ENCODE measurements at places on chromosomes 3 and 15. TPM values are rescaled to one million over a fixed set of nuclear protein-coding genes. Genes with fewer than 3 reads are reported as not detected.

- DNase-seq = no peak
Observed at GRCh38 chr3:151307583-151308488, 8.8 kb downstream of the GPR87 start.

GRCh38 chr15:25714538-25714840, 148.6 kb downstream of the ATP10A start:
- no peak for DNase-seq

DNA sequence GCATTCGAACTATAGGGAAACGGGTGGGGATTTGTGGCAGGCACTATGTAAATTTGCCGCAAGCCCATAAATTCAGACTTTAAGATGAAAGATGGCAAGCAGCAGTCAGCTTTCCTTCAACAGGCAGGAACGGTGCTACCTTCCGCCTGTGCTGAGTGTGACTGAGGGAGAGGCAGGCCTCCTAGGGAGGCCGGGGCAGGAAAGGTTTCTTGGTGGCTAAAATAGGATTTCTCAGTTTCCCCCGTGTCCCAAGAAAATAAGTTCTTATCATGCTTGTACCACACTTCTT, 12.5 kb downstream of the FLNB start:
- no peak for DNase-seq

GRCh38 chr3:80870476-80871041, 890.9 kb downstream of the GBE1 start:
- DNase-seq = no peak

DNA sequence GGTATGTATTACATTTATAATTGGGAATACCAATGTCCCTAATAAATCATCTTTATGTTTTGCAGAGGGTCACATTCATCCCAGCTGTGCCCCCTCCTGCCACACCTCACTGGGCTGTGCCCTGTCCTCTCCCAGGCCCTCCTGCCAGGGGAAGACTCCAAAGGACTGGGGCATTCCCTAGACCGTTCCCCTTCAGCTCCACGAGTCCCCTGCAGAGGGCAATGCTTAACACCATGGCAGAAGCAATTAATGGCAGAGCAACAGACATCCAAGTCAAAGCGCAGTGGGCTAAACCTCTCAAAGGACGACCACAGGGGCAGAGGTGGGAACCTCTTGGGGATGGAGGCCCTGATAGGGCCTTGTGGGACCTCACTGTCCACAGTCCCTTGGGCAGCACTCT, 71.3 kb upstream of the SEC13 start:
- DNase-seq = no peak

- no peak for DNase-seq
Observed at GRCh38 chr3:52346623-52347530, 30.8 kb downstream of the DNAH1 start.

DNA sequence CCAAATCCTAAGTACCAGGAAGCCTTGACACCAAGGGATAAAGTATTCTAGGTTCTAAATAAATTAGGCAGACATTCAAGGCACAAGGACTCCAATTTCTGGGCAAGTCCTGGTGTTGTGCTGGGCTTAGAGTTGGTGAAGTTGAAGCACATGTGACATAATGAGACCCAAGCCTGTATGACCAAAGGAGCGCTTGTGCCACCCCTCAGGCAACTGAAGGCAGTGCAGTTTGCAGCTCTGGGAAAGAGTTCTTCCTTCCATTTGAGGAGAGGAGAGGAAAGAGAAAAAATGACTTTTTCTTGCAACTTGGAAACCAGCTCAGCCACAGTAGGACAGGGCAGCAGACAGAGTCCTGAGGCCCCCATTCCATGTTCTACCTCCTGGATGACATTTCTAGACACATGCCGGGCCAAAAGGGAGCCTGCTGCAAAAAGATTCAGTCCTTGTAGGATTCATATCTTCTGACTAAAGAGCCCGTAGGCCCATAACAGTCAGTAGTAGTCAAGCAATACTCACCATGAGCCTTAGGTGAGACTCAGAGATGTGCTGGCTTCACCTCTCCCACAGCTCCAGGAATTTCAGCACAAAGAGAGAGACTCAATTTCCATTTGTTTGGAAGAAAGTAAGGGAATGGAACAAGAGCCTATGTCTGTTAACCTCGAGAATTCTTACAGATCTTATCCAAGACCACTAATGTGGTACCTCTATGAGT, 588.8 kb upstream of the BCHE start:
- DNase-seq = no peak

GRCh38 chr3:195453236-195453635, 10.4 kb upstream of the ACAP2 start:
- DNase-seq = no peak

LYZL4 gene
- total RNA-seq = not detected

DNA sequence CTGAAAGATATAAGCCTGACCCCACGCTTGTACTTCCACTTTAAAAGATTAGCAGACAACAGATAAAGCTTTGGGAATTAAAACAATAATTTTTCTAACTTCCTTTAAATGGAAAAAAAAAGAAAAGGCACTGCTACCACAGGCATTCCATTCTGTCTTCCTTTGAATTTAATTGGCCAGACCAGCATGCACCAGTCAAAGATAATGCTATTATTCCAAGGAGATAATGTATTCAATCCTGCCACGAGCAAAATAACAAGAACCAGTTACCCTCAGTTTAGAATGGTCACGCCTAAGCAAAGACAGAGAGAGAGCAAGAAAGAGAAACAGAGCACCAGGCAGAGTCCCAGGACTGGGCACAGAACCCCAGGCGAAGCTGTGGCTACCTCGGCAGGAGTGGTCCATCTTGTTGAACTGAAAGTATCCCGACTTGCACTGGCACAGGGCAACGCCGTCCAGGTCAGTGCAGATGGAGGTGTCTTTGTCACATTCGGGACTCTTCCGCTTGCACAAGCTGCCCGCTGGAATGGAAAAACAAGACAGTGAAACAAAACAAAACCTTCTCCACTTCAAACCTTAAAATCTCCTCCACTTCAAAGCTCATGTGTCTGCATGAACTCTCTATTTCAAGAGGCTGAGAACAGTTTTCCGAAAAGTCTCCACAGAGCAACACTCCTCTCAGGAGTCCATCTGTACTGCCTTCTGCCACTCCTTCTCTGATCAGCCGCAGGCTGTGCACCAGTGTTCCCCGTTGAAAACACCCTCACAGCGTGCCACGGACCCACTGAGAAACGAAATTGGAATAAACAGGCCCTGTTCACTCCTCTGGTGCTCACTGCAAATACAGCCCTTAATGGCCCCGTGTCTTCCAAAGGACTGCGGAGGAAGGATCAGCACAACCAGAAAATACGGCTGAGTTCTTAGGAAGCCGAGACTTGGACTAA, 58.2 kb downstream of the HEG1 start:
- DNase-seq = peak; percentile 77

- DNase-seq = no peak
Observed at GRCh38 chr15:35549567-35549966, 3.6 kb upstream of the DPH6 start.

GRCh38 chr3:20218215-20218614, 32.2 kb upstream of the SGO1 start:
- DNase-seq = no peak

DNA sequence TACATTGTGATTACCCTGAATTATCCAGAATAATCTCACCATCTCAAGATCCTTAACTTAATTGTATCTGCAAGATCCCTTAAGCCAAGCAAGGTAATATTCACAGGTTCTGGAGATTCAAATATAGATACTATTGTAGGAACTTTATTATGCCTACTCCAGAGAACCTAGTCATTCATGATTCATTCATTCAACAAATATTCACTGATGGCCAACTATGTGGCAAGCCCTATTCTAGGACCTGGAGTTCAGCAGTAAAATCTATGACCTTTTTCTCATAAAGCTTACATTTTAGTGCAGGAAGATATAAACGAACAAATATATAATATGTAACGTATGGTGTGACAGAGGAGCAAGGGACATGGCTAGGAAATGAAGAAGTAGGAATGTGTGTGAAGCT, 49.6 kb downstream of the ISL2 start:
- DNase-seq = no peak

GPR149 gene
- not detected for total RNA-seq

DNA sequence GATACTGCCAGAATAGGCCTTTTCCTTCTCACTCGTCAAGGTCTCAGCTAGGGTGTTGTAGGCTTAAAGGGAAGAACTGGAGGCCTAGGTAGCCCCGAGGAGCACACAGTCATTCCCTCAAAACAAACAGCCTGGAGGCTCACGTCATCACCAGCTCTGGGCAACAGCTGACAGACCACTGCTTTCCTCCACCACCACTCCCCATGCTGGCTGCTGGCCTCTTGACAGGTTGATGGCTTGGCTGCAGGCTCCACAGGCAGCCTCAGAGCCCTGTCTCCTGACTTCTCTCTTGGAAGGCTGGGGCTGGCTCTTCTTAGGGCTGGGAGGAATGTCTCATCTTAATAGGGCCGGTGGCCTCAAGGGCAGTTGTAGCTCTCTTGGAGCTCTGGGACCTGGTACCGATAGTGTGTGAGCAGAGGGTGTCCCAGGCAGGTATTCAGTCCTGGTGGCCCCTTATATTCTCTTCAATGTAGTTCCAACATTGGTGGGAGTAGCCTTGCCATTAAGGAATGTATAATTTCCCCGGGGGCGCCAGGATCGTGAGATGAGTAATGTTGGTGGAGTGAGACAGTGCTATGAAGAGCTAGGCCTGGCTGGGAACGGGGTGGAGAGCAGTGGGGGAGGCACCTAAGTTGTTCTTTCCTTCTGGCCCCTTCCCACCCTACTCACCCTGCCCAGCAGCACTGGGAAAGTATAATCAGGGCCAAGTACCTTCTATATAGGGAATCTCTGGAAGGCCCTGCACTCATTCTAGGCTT, 6.1 kb upstream of the AP2M1 start:
- DNase-seq = no peak

GRCh38 chr3:127769284-127770081, 52.8 kb downstream of the MGLL start:
- DNase-seq = no peak

- peak; percentile 86 for DNase-seq
Observed at GRCh38 chr15:67843571-67844387, 3.9 kb upstream of the RNU6-1 start.

GRCh38 chr3:156615592-156616173, 58.7 kb upstream of the TIPARP start:
- DNase-seq = peak; percentile 81

DNA sequence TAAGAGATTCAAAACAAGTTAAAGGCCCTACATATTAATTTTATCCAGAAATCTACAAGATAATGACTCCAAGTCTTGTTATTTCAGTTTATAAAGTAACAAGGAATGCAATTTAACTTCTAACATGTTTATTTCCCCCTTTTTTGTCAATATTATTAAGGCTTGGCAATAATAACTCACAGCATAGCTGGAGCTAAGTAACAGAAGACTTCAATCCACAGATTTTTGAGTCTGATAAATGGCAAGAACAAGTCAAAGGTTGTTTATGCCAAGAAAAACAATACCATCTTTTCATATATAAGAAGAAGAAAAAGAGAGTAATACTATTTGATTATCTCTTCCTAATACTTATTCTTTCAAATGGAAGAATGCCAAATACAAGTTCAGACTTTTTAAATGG, 631.0 kb upstream of the CCDC54 start:
- no peak for DNase-seq

- peak; percentile 57 for DNase-seq
Observed at GRCh38 chr3:156291272-156292123, 171.1 kb downstream of the KCNAB1 start.

DNA sequence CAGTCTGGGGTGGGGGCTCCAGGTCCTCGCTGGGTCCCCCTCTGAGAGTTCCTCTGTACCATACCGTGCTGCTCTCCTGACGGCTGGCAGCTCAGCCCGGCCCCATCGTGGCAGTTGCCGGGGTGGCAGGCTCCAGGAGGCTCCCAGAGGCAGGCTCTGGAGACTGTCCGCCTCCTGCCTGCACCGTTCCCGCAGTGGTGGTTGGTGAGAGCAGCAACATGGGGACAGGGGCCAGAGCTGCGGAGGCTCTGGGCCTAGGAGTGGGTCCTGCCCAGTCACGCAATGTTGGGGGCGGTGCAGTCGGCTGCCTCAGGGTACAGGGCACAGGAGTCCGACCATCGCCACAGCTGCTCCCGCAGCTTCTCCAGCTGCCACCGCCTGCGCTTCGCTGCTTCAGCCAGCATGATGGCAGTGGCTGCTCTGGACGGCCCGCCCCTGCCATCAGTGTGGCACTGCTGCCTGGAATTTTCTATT, 492.7 kb downstream of the AGBL1 start:
- no peak for DNase-seq

DISP2 gene
- total RNA-seq = 0.81 TPM

MESP1 gene
- total RNA-seq = 2.1 TPM

- no peak for DNase-seq
Observed at GRCh38 chr15:39315206-39315850, 265.6 kb upstream of the THBS1 start.

- no peak for DNase-seq
Observed at GRCh38 chr15:95624100-95624499, 706.4 kb upstream of the NR2F2 start.

DNA sequence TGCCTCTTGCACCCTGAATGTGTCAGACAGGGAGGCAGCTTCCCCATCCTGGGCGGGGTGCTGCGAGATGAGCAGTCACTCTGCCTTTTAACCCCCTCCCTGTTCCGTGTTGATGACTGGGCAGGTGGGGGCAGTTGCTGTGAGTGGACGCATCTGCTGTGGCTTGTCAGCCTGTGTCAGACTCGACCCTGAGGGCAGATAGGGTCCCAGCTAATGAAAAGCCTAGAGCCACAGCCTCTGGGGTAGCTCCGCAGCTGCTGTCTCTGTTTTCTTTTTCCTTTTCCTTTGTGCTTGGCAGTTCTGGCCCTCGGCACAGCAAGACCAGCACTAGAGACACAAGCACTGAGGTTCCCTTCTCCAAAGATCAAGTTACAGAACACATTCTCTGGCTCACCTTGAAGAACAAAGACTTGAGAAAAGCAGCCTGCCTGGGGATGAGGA, 43.0 kb upstream of the GLCE start:
- DNase-seq = no peak

RNU5B-1 gene
- not detected for total RNA-seq

- DNase-seq = no peak
Observed at GRCh38 chr15:77417602-77418001, 2.3 kb downstream of the PEAK1 start.

DNA sequence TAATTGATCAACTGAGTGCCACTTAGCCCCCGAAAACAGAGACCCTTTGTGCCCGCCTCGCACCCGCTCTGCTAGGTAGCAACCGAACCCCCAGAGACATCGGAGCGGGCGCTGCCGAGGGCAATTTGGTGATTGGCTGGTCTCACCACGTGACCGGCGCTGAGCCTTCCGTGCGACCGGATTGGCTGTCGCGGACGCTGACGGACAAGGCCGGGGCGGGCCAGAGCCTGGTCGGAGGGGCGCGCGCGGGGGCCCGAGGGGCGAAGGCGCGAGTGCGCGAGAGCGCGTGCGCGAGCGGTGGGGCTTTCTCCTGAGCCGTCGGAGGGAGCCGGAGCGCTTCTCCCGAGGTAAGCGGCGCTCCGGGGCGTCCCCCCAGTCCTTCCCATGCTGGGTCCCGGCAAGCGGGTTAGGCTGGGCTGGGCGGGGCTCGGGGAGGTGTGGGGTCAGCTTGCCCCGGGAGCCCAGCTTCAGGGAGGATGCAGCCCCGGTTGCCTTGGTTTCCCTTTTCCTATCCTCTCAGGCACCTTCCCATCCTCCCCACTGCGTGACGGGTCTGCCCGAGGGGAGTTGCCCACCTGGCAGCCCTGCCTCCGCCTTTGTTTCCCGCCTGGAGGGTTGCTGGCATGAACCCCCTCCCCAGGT, at the start of gene TMEM108:
Gene TMEM108 (plus strand): TSS at position 303 of the 642 bp plus-strand sequence.
- peak; percentile 86 for DNase-seq

All from thyroid gland (tissue), 4 donors.